Neural crest cell (in vitro differentiated cells): ENCODE measurements at places on chromosomes 16 and 17.

GRCh38 chr17:79965806-79966205, 69.9 kb downstream of the TBC1D16 start:
- no peak for DNase-seq
- peaks cover 6% of the 10 kb centered on the region for H3K4me1 ChIP-seq
- peaks cover 22% of the 10 kb centered on the region for H3K36me3 ChIP-seq
- no peak overlapping the region for H3K4me3 ChIP-seq
- no peaks in the 10 kb centered on the region for H3K27me3 ChIP-seq

DNA sequence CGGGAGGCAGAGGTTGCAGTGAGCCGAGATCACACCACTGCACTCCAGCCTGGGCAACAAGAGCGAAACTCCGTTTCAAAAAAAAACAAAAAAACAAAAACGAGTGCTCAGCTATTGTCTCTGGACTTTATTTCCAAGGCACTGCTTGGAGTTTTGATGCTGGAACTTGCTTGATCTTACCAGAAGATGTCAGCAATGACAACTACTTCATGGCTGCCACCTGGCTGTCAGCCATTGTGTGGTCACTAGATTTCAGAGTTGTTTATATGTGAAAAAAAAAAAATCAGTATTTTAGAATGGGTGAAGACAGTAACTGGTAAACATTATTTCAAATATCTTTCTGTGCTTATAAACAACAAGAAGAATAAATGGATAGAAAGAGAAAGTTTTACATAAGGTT, 26.3 kb upstream of the OR4D1 start:
- H3K27me3 ChIP-seq: peaks cover 59% of the 10 kb centered on the region
- no peak overlapping the region for H3K27ac ChIP-seq
- no peaks in the 10 kb centered on the region for H3K4me1 ChIP-seq
- H3K4me3 ChIP-seq: no peak overlapping the region

- H3K27ac ChIP-seq: no peak overlapping the region
- DNase-seq: no peak
- no peaks in the 10 kb centered on the region for H3K36me3 ChIP-seq
- H3K4me1 ChIP-seq: peaks cover 6% of the 10 kb centered on the region
- no peak overlapping the region for H3K4me3 ChIP-seq
Observed at GRCh38 chr16:57042157-57043111, 49.9 kb upstream of the CPNE2 start.

DNA sequence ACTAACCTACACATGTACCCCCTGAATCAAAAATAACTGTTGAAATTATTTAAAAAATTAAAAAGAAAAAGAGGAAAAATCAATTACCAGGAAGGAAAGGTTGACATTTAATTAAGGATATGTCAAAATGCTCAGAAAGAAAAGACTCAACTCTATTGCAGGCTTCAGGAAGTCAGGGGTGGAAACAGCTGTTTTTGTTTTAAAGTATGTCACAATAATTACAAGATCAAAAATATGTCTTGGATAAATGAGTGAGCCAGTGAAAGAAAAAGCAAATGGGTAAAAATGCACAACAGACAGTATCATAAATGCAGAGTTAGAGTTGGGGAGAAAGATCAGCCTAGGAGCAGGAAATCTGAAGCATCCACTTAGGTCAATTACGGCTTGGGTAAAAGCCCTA, 146.0 kb downstream of the CDH11 start:
- DNase-seq: no peak
- H3K36me3 ChIP-seq: peaks cover 12% of the 10 kb centered on the region
- no peak overlapping the region for H3K27ac ChIP-seq
- H3K4me1 ChIP-seq: peaks cover 6% of the 10 kb centered on the region
- peaks cover 3% of the 10 kb centered on the region for H3K27me3 ChIP-seq

DNA sequence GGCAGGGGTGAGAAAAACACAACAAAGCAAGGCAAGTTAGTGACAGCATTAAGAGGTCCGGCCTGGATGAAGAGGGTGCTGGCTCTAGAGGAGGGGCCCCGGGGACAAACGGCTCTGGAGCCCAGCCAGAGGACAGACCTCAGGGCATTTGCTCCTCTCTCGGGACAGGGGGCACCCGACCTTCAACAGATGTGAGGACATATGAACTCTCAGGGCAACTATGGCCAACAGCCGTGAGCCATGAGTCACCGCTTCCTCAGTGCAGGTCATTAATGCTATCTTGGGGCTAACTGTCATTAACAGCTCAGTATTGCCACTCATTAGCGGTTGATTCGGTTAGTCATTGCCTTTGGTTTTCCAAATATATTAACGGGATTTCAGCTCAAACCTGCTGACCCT, 9.7 kb upstream of the ARL5C start:
- peaks cover 8% of the 10 kb centered on the region for H3K4me1 ChIP-seq
- H3K36me3 ChIP-seq: peaks cover 14% of the 10 kb centered on the region
- no peak overlapping the region for H3K27ac ChIP-seq
- no peak overlapping the region for H3K4me3 ChIP-seq

GRCh38 chr16:11586378-11586855, 302 bp downstream of the LITAF start:
- no peaks in the 10 kb centered on the region for H3K36me3 ChIP-seq
- DNase-seq: no peak
- peak overlapping the region; percentile 92 for H3K4me3 ChIP-seq
- peaks cover 45% of the 10 kb centered on the region for H3K4me1 ChIP-seq

DNA sequence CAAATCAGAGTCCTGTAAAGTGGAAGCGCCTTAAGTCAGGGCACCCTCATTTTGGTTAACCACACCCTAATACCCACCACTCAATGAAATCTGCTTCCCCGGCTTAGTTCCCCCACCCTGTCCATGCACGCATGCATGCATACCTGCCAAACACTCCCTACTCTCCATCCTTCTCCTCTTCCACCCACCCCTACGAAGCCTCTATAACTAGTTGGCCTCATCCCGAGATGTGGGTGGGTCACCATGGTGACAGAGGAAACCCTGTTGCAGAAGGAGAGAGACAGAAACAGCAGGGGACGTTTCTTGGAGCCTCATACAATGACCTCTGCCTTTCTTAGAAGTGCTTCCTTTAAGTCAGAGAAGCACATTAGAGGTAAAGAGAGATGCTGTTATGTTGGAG, 46.8 kb upstream of the DNAH9 start:
- H3K27me3 ChIP-seq: peaks cover 25% of the 10 kb centered on the region
- no peak overlapping the region for H3K4me3 ChIP-seq
- DNase-seq: no peak
- H3K27ac ChIP-seq: no peak overlapping the region

GRCh38 chr16:76210157-76210556, 67.0 kb upstream of the CNTNAP4 start:
- H3K4me1 ChIP-seq: no peaks in the 10 kb centered on the region
- H3K36me3 ChIP-seq: peaks cover 4% of the 10 kb centered on the region
- no peak overlapping the region for H3K4me3 ChIP-seq
- no peaks in the 10 kb centered on the region for H3K27me3 ChIP-seq
- no peak overlapping the region for H3K27ac ChIP-seq

DNA sequence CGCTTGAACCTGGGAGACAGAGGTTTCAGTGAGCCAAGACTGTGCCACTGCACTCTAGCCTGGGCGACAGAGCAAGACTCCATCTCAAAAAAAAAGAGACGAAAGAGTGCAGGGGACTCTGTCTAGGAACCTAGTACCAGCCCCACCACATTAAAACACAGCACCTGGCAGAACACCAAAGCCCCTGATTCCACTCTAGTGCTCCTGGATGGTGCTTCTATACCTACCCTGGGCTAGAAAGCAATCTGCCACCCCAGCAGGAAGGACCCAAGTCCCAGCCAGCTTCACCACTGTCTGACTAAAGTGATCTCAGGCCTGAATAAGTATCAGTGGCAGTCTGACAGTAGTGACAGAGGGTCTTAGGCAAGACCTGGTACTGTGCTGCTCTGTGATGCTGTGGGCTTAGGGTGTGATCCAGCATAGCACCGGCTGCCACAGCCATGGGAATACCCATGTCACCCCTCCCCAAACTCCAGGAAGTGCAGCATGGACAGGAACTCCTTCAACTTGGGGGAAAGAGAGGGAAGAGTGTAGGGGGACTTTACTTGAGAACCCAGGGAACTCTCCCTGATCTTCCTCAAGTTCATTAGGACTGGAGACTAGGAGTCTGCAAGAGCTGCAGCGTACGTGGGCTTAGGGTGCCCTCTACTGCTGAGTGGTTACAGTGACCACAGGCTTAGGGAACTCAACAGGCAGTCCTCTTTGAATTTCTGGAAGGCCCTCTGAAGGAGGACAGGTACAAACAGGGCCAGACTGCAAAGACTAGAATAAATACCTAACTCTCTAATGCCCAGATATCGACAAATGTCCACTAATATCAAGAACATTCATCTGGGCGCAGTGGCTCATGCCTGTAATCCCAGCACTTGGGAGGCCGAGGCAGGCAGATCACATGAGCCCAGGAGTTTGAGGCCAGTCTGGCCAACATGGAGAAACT, 30.0 kb upstream of the RNF43 start:
- no peaks in the 10 kb centered on the region for H3K36me3 ChIP-seq
- no peak overlapping the region for H3K27ac ChIP-seq
- no peak overlapping the region for H3K4me3 ChIP-seq
- DNase-seq: peak; percentile 66
- H3K27me3 ChIP-seq: peaks cover 6% of the 10 kb centered on the region
- H3K4me1 ChIP-seq: no peaks in the 10 kb centered on the region

DNA sequence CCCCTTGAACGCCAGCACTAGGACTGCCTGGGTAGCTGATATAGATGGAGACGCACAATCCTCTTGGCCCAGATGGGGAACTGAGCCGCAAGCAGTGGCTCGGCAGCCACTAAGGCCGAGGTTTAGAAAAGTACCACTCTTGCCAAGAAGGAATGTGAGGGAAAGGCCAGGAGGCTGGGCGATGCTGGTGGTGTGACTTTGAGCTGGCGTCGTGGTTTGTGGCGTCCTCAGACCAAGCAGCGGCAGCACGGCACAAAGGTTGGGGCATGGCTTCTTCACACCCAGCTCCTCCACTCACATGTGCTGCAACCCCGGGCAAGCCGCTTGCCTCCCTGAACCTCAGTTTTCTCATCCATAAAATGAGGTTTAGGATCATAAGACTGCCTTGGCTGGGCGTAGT, 15.6 kb downstream of the DCAKD start:
- H3K4me1 ChIP-seq: peaks cover 12% of the 10 kb centered on the region
- peaks cover 5% of the 10 kb centered on the region for H3K36me3 ChIP-seq
- DNase-seq: no peak
- H3K4me3 ChIP-seq: no peak overlapping the region
- H3K27ac ChIP-seq: no peak overlapping the region

- H3K27me3 ChIP-seq: peaks cover 12% of the 10 kb centered on the region
- peaks cover 26% of the 10 kb centered on the region for H3K4me1 ChIP-seq
- peak overlapping the region; percentile 88 for H3K4me3 ChIP-seq
- no peak overlapping the region for H3K27ac ChIP-seq
Observed at GRCh38 chr17:80989586-80989913, 2.1 kb upstream of the CHMP6 start.

DNA sequence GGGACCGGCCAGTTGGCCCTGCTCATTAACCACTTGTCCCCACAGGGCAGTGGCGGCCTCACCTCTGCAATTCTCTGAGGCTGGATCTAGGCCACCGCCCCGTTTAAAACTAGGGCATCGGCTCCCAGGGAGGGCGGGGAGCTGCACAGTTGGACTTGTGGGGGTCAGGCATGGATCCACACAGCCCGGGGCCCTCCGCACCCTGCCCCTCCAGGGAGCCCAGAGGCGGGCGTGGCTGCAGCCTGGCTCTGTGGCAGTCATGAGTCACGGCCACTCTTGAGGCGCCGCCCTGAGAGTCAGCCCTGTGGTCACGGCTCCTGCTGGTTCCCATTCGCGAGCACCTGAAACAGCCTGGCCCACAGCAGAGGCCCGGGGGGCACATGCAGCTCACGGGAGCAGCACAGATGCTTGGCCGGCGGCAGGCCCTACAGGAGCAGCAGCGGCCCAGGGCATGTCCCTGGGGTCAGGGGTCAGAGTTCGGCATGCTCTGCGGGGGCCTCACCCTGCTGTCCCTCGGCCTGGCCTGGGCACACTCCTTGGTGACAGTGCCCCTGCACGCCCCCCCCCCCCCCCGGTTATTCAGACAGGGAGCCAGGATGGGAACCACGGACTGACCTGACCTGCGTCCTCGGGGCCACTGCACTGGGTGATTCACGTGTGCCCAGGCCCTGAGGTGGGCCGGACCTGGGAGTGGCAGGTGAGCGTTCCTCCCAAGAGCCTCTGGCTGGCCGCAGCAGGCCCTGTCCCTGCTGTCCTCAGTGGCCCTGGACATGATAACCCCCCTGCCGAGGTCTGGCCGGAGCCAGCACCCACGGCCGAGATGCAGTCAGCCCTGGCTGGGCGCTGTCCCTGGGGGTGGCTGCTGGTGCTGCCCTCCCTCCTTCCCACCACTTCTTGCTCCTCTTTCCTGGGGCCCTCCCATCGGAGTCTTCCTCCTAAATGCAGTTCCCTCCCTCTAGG, 8.2 kb downstream of the CAPN15 start:
- no peak overlapping the region for H3K4me3 ChIP-seq
- H3K4me1 ChIP-seq: no peaks in the 10 kb centered on the region
- H3K27me3 ChIP-seq: no peaks in the 10 kb centered on the region

DNA sequence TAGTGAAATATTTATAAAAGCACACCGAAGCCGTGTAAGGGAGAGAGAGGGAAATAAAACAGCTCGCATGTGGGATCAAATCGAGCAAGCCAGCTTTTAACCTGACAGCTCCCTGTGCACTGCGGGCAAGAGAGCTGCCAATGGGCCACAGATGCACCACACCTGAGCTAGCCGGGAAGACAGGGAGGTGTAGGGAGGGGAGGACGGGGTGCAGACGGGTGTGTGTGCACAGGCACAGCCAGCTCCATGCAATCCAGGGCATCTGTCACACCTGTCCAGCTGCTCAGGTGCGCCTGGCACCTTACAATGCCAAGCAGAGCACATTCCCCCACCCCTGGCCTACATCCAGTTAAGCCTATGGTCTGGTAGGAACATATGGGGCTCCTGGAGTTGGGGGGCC, 70.0 kb downstream of the C16orf78 start:
- no peak overlapping the region for H3K27ac ChIP-seq
- H3K4me3 ChIP-seq: no peak overlapping the region
- H3K4me1 ChIP-seq: peaks cover 48% of the 10 kb centered on the region
- H3K27me3 ChIP-seq: no peaks in the 10 kb centered on the region
- no peak for DNase-seq
- H3K36me3 ChIP-seq: no peaks in the 10 kb centered on the region
